Stimulated activated CD8-positive, alpha-beta memory T cell treated with anti-CD3 and anti-CD28 coated beads, Interleukin-4, amount 100 ng/mL, for 1 hour (primary cell): ENCODE measurements at places on chromosomes 1 and 21.

DNA sequence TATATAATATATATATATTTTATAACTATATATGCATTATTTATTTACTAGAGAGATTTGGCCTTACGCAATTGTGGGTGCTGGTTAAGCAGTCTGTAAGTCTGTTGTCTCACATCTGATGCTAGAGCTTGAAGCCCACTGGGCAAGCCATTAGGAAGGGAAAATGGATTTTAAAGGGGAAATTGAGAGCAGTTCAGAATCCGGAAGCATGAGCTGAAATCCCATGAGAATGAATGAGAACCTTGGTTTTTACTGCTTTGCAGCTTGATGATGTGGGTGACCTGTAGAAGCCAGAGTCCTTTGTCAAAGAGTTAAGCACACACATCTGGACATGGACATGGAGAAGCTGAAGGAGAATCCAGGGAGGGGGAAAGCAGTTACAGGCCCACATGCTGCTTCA, 220.8 kb upstream of the DAB1 start:
- no peak for DNase-seq

GRCh38 chr21:32682696-32683474, 44.9 kb downstream of the SYNJ1 start:
- DNase-seq = no peak

DNA sequence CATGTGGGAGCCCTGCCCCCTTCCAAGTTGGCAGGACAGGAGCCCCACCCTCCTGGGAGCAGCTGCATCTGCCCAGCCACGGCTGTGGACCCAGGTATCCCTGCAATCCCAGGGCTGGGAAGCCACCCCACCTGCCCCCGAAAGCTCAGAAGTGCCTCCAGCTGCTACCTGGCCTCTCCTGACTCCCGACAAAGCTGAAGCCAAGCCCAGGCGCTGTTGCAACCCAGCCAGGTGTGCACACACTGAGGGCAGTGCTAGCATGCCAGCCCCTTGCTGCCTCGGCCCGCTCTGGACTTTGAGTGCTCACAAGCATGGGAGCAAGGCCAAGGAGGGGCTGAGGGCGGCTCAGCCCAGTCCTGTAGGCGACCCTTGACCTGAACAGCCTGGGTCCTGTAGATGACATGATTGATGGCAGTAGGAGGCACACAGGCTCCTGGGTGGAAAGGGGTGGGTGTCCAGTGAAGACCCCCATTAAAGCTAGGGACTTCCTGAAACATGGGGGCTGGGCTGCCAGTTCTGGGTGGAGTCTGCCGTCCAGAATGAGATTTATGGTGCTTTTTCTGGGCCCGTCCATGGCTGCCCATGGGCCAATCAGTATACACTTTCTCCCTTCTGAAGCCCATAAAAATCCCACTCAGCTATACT, 2.8 kb upstream of the SSU72 start:
- DNase-seq = no peak

- DNase-seq = no peak
Observed at GRCh38 chr21:27507695-27508094, 540.8 kb upstream of the ADAMTS5 start.

DNA sequence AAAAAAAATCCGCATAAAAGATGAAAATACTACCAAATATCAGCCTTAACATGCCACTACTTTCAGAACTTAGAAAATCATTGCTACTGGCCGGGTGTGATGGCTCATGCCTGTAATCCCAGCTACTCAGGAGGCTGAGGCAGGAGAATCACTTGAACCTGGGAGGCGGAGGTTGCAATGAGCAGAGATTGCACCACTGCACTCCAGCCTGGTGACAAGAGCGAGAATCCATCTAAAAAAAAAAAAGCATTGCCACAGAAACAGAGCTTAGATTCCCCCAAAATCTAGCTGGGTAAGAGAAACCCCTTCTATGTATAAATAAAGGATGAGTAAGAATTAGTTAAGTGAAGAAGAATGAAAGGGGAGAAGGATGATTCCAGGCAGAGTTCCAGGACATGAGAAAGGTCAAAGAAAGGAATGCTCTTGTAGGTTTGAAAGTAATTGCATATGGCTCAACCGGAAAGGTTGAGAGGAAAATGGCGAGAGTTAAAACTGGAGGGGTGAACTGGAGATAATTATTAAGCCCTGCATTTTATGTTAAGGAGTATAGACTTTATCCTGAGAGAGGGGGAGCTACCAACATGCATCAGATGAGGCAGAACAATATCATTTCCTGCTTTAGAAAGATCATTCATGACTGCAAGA, 19.7 kb upstream of the NRDC start:
- no peak for DNase-seq

- DNase-seq = no peak
Observed at GRCh38 chr1:228087771-228088251, 5.3 kb downstream of the ARF1 start.

DNA sequence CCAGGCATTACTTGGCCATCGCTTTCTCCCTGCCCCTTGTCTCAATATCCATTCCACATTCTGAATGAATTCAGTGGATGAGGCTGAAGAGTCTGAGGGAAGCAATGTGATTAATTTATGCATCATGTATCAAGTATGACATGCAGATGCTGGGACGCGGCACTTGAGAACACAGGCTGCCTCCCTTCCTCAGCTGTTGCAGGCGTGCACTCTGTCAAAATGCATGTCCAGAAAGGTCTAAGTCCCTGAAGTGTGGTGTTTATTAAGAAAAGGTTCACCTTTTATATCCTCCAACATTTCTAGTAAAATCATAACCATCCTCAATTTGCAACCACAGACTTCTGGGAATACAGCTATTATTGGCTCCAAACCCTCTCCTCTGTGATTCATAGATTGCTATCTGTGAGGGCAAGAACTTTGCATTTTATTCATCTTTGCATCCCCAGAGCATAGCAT, 22.6 kb upstream of the RAB3GAP2 start:
- DNase-seq = no peak

DNA sequence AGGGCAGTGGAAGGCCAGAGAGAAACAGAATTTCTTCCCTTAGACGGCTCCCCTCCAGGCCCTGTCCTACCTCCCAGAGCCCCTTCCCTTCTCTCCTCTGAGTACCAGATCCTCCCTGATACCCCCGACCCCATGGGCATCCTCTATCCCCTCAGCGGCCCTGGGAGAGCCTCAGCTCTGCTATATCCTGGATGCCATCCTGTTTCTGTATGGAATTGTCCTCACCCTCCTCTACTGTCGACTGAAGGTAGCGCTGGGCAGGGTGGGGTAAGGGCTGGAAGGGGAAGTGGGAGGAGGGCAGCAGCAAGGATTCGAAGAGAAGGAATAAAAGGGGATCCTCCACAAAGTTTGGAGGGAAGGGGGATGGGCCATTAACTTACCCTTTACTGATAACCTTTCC, 2.7 kb downstream of the FCER1G start:
- no peak for DNase-seq

GRCh38 chr1:101595881-101596374, 359.1 kb downstream of the S1PR1 start:
- DNase-seq = no peak

DNA sequence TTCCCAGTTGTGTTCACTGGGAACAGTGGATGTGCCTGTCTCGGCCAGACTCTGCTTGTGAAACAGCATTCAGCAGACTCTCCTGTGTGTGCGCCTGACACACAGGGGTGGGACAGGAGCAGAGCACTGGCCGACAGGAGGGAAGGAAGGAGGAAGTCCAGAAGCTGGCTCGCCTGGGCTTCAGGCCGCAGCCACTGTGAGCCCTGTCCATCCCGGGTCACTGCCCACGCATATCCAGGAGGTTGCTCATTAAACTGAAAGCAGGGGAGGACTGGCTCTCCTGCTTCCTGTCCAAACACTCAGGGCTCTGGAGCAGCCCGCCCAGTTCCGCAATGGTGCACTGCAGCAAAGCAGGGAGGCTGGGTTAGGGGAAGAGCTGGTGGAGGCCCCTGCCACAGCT, 218.7 kb upstream of the VAMP3 start:
- no peak for DNase-seq

DNA sequence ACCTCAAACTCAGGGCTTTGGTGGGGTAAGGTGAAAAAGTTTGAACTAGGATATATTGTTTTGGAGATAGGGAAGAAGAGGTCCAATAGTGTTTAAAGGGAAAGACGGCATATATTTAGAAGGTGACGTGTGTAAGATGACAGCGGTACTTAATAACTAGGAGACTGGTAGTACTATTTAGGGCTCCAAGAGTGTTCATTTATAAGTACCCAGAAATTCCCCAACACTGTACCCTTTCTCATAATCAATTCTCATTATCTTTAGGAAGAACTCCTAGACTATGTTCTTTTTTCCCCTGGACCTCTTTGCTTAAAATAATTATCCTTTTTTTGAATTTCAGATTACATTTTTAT, 1.5 kb downstream of the LYPLAL1 start:
- DNase-seq = no peak

DNA sequence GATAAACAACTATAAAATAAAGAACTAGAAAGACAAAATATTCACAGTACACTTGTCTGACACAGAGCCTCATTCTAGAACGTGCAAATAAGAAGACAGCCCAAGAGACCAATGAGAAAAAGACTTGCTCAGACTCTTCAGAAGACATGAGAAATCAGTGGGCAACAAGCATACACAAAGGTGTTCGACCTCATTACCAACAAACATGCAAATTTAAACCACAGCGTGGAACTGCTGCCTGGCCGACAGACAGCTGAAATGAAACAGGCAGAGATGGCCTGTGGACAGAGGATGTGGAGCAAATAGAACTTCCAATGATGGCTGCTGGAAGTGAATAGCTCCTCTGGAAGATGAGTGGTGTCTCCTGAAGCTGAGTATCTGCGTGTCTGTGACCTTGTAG, 22.4 kb upstream of the COL6A1 start:
- no peak for DNase-seq

- DNase-seq = no peak
Observed at GRCh38 chr1:66678146-66678545, 74.1 kb upstream of the DYNLT5 start.
